ENCODE measurements at places on chromosomes 11 and 22. TPM values are rescaled to one million over a fixed set of nuclear protein-coding genes. Genes with fewer than 3 reads are reported as not detected.

Gene ALX4
- total RNA-seq = 0.17 TPM

Gene OR5A1
- total RNA-seq = not detected

Gene KIRREL3
- total RNA-seq = 0.28 TPM

Gene CTSW
- 1.8 TPM for total RNA-seq

Gene RAB36
- total RNA-seq = 12.7 TPM

Gene NRGN
- total RNA-seq = 1.8 TPM

Gene LMO2
- total RNA-seq = 25.0 TPM

Gene C11orf86
- total RNA-seq = not detected

Gene MS4A15
- total RNA-seq = not detected

Gene CDC45
- 2.0 TPM for total RNA-seq

Gene NRXN2
- total RNA-seq = 0.46 TPM

Gene KCNJ1
- total RNA-seq = not detected

Gene MMP10
- 3.6 TPM for total RNA-seq

Gene CATSPERZ
- 44.3 TPM for total RNA-seq

Gene KCNK4
- not detected for total RNA-seq

Gene CCDC34
- 5.7 TPM for total RNA-seq

Gene VPREB1
- not detected for total RNA-seq

Gene MYO7A
- total RNA-seq = 3.1 TPM

Gene VSTM5
- 0.77 TPM for total RNA-seq

Gene TNNI2
- total RNA-seq = 5.5 TPM

Gene ROBO4
- total RNA-seq = 8.5 TPM

Data from prostate gland (tissue), 2 donors.